SK-N-SH (cell line): ENCODE measurements at places on chromosomes 13 and 19.

DNA sequence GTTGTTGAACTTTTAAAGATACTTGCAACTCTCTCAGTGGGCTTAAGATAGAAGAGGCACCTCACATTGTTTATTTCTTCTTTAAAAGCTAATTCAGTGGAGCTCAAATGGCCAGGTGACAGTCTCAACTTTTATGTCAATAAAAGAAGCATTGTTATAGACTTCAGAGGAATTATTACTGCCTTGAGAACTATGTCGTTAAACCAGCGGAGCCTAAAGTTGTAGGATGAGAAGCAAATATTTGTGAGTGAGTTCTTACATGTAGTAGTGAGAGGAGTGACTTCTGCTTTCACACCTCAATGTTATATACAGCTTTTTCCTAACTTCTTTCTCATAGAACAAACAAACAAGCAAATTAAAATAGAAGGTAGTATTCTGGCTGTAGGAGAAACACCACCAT lies 31.2 kb upstream of the DGKH start:
- DNase-seq, result no peak

GRCh38 chr13:101747039-101747438 lies 294.6 kb downstream of the ITGBL1 start:
- DNase-seq, result no peak

GRCh38 chr19:11138601-11139300 lies 16.8 kb downstream of the SPC24 start:
- peak; percentile 61 for DNase-seq

GRCh38 chr19:42555801-42556200 lies 27.5 kb upstream of the CEACAM1 start:
- DNase-seq, result no peak

GRCh38 chr19:10553943-10554381 lies 10.3 kb downstream of the ATG4D start:
- no peak for DNase-seq

DNA sequence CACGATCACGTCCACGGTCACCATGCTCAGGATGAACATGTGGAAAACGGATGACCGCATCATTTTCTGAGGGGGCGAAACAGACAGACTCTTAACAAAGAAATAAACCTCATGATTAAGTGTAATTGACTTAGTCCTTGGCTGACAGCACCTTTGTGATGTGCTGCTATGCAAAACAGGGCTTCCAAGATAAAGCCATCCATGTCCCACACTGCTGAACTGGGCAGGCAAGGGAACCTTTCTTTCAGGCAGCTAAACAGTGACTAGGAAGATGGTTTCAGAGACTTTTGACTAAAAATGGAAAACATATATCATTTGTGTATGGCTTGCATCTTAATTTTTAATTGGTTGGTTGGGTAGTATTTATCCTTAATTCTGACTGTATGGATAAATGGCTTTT lies 157.8 kb downstream of the NALCN start:
- DNase-seq, result no peak

DNA sequence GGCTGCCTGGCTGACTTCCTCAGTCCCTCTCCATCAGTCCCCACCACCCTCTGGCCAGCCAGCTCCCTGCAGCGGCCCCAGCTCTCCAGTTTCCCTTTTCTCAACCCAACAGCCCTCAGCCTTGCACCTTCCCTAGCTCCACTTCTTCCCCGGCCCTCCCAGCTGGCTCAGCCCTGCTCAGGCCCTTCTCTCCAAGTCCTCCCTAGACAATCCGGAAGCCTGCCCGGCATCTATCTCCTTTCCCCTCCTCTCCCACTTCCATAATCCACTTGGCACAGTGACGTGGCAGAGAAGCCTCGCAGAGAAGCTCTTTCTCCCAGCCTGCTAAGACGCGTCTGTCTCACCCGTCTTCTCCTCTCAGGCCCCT lies 1.1 kb downstream of the UBXN6 start:
- DNase-seq, result peak; percentile 55

DNA sequence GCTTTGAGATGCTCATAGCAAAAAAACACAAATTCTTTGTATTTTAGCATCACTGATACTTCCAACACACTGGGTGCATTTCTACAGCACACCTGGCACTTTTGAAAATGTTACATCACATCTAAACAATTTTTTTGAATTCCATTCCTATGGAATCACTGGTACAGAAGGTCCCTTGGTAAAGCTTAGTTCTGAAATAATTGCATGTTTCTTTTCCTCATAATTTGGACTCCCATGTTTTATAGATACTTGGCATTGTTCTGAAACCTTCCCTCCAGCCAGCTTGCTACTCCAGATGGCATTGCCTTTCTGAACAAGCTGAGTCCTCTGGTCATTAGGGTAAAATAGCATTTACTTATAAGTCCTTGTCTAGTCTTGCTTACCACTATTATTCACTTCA lies 481.3 kb upstream of the GPC6 start:
- DNase-seq, result no peak

GRCh38 chr19:46821512-46822409 lies 28.9 kb downstream of the AP2S1 start:
- no peak for DNase-seq

DNA sequence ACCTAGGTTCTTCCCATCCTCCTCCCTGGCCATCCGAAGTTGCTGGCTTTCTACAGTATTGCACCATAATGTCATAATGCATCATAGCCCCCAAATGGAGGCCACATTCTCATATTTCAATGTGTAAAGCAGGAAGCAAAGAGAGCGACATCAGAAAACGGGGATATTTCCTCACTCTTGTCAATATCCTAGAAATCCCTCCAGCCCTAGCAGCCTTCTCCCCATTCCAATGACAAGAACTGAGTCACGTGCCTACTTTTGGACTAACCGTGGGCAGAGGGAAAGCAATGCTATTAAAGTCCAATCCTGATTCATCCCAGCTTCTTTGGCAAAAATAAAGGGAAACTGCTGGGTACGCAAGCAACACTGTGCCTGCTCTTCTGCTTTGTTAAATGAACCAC lies 4.3 kb upstream of the RAP2A start:
- no peak for DNase-seq

GRCh38 chr13:70816853-70817252 lies 708.6 kb upstream of the KLHL1 start:
- no peak for DNase-seq

DNA sequence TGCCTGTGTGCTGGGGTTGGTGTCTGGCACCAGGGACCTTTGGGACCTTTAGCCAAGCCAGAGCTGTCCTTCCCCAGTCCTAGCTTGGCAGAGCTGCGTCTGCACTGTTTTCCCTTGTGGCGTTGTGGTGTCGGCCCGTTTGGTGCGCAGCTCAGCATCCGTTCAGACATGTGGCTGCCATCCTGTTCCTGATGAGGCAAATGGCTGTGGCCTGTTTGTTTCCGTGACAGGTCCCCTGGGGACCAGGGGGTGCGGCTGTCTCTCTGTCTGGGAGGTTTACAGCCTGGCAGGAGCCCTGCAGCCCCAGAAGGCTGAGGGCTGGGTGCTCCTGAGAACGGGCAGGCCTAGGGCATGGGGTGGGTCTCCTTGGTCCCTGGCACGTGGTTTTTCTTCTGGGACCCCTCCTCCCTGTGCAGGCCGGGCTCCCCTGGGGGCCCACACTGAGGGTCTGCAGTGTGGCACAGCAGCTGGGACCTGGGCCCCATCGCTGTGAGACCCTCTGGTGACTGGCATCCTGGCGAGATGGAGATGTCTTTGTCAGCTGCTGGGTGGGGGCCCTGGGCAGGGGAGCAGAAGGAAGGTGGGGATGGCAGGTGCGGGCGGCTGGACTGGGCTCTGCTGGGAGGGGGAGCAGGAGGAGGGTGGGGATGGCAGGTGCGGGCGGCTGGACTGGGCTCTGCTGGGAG lies 4.0 kb downstream of the SPPL2B start:
- no peak for DNase-seq

GRCh38 chr13:28584873-28585381 lies 74.0 kb upstream of the POMP start:
- DNase-seq, result no peak

DNA sequence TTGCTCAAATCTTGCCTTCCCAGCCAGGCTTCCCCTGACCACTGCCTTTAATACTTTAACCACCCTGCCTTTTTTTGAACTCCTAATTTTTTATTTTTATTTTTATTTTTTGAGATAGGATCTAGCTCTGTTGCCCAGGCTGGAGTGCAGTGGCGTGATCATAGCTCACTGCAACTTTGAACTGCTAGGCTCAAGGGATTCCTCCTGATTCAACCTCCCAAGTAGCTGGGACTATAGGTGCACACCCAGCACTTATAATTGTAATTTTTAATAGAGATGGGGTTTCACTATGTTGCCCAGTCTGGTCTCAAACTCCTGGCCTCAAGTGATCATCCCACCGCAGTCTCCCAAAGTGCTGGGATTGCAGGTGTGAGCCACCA lies 21.7 kb upstream of the FBXO27 start:
- no peak for DNase-seq

DNA sequence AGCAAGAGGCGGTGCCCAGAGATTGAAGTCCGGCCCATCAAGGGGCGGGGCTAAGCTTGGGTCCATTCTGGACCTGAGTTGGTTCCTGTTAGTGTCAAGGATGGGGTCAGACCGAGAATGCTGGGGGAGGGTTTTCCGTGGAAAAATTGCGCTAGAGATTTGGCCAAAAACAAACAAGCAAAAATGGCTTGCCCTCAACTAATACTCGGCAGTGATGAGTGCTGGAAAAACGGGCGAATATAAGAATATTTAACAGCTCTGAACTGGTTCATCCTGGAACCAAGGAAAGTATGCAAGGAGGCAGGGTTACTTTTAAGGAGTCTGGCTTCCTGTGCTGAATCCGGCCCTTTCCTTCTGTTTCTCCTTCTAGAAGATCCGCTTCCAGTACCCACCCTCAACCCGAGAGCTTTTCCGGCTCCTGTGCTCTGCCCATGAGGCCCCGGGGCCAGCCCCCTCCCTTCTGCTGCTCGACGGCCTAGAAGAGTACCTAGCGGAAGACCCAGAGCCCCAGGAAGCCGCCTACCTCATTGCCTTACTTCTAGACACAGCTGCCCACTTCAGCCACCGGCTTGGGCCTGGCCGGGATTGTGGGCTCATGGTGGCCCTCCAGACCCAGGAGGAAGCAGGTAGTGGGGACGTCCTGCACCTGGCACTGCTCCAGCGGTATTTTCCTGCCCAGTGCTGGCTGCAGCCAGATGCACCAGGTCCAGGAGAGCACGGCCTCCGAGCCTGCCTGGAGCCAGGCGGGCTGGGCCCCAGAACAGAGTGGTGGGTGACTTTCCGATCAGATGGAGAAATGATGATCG lies 880 bp downstream of the SWSAP1 start:
- peak; percentile 60 for DNase-seq

- no peak for DNase-seq
Measured at GRCh38 chr13:24187185-24187584, 26.7 kb downstream of the SPATA13 start.

DNA sequence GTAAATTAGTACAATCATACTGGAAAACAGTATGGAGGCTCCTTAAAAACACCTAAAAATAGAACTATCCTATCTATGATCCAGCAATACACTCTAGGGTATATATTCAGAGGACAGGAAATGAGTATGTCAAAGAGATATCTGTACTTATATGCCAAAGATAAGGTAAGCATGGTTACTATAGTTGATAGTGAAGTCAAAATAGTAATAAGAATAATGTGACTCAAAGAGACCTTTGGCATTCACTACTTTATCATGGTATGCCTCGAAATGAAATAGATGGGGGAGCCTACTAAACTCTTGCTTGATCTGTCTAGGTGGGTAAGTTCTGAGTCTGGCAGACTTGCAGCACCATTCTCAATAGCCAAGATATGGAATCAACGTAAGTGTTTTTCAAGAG lies 30.3 kb downstream of the FXYD5 start:
- no peak for DNase-seq

DNA sequence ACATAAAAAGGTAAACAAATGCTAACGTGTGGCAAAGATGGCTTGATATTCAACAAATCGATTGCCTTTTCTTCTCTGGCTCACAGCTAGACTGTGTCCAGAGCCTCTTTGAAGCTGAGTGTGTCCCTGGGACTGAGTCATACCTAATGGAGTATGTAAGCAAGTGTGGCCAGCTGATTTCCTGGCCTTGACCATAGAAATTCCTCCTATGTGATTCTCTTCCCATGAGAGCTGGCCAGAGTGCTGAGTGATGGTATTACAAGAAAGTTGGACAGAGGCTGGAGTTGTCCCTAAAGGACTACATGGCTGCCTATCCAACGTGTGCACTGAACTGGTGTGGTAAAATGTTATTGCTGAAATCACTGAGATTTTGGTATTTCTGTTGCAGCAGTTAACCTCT lies 320.1 kb upstream of the SLC10A2 start:
- DNase-seq, result no peak

DNA sequence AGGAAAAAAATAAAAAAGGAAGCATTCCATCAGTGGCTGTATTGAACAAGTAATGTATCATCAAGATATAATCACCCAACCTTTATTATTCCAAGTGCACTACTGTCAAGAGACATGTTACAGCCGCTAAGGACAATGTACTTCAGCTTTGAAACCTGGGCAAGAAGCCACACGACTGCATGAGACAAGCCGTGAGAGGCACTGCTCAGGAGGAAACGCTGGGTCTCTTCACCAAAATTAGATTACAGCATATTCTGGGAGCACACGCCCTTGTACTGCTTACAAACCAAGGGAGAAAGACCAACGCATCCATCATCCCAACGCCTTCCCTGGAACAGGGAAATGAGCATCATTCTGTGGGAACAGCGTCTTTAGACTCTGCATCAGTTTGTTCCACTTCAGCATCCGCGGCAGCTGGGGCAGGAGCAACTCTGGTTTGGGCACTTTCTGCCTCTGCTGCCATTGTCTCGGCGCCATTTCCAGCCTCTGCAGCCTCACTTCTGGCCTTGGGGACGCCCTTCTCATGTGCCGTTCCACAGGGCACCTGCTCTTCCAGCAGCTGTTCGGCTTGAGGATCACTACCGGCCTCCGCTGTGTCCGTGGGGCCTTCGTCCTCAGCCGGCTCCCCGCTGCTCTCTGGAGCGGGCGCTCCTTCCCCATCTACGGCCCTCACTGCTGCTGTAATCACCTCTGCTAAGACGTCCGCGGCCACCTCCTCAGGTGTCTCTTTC lies 22.4 kb upstream of the BRD4 start:
- no peak for DNase-seq

GRCh38 chr13:91312324-91312723 lies 35.2 kb upstream of the MIR17HG start:
- DNase-seq, result no peak

GRCh38 chr13:24742294-24742693 lies 21.7 kb upstream of the RNF17 start:
- DNase-seq, result no peak

GRCh38 chr13:81017513-81018152 lies 676.7 kb upstream of the SPRY2 start:
- peak; percentile 44 for DNase-seq

DNA sequence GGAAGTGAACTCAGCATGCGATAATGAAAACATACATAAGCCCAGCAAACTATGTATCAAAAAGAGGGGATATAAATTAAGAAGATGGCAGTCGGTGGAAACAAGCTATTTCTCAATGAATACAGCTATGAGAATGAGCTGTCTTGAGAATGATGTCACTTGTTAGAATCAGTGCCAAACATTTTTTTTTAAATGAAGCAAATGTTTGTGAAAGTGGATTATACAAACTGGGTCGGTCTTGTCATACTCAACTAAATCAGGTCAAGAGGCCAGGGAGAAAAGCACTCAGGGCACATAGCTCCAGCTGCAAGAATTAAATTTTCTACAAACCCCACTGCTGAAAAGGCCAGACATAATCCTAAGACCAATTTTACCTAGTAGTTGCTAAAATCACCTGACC lies 1048.4 kb downstream of the SLITRK1 start:
- no peak for DNase-seq
